ENCODE measurements at places on chromosomes 2 and 18. TPM values are rescaled to one million over a fixed set of nuclear protein-coding genes. Genes with fewer than 3 reads are reported as not detected.

DNA sequence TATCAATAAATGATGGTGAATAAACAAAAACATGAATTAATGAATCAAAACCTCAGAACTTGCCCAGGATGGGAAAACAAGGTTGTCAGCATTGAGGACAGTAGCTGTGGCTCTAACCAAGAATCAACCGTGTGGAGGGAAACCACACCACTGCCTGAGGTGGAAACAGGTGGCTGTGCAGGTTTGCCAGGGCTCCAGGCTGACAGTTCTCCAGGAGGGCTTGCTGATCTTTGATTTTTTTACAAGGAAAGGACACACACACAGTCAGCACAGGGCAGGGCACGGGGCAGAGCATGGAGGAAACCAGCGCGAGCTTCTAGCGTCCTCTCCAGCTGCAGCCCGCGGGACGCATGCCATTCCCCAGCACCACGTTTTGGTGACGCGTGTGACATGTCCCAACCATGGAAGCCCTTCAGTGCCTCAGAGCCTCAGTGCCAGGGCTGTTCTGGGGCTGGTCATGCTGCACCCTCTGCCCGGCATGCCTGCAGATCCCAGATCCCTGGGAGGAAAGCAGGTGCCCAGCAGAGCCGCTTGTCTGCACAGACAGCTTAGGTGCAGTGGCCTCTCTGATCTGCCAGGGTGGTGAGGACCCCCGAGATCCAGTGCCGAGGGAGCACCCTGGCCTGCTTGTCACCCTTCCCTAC, 15.8 kb upstream of the AGXT start:
- no peak for DNase-seq

DNA sequence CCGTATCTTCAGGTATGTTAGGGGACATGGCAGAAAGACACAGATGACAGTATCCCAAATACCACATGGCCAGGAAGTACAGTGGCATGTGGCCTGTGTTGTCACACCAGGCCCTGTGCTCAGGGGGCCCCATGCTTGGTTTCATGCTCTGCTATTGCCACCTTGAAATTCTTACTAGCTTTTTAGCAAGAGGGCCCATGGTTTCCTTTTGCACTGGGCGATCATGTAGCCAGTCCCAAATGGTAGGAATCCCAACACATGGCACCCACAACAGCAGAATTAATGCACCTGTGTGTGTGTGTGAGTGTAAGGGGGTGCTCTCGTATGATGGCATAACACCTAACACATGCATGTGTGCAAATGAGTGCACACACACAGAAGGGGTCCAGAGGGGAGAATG, 39.2 kb downstream of the MYO7B start:
- no peak for DNase-seq

GRCh38 chr2:69644506-69644979, 1.0 kb upstream of the AAK1 start:
- DNase-seq = no peak

RNU2-63P gene
- total RNA-seq = 66.2 TPM

GRCh38 chr18:34281722-34282121, 57.0 kb upstream of the NOL4 start:
- DNase-seq = no peak

GRCh38 chr2:73373344-73373743, 12.3 kb upstream of the ALMS1 start:
- DNase-seq = no peak

- no peak for DNase-seq
Measured at GRCh38 chr2:84846041-84846663, 34.7 kb downstream of the TRABD2A start.

DNA sequence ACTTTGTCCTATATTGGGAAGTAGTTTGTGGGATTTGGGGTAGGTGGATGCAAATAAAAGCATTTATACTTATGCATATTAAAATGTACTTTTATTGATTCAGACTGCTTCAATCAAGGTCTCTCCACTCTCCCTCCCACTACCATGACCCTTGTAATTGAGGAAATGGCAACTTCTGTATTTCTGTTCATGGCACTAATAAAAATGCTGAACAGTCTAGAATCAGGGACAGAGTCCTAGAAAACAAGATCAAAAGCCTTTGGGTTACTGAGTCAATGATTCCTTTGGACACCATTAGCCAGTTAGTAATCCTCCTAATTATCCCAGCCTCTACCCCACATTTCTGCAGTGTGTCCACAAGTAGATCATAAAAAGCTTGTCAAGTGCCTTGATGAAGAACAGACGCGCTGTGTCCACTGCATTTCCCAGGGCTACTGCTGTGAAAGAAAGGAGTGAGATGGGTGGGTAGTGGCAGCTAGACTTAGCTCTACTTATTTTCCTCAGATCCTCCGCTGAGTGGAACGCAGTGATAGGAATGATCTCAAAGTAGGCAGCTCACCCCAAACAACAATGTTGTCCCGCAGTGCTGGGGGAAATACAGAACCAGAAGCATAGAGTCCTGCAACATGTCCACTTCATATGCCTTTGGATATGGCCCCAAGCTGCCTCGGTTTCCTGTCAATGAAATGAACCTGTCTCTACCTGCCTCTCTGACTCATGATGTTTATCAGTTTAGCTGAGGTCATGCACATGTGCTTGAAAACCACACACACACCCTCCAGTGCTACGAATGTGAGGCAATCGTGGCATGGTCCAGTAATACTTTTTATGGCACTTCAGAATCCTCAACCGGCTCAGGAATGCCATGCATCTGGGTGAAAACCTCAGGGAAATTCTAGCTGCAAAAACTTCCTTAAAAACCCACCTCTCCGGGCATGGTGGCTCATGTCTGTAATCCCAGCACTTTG, 115.5 kb downstream of the COL6A3 start:
- no peak for DNase-seq

PLEK gene
- 0.11 TPM for total RNA-seq

DNA sequence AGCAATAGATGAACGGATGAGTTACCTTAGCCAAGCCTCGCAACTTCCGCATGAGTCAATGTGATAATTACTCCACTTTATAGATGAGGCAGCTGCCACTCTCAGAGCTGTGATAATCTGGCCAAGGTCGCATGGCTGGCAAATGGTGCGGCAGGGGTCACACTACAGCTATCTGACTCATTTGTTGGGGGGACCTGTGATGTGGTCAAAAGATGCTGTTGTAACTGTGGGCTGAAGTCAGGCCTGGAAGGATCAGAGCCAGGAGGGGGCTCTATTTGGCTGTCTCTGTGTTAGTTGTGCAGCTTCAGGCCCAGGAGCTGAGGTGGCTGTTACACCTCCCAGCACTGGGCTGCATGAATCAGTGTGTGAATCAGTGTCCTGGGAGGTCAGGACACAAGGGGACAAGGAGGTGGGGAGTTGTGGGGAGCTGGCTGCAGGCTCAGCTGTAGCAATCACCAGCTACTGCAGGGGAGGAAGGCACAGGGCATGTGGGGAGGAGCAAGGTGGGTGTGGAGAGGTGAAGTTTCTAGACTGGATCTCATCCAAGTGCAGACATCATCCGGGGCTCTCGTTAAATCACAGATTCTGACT, 33.1 kb downstream of the NGEF start:
- DNase-seq = no peak

DNA sequence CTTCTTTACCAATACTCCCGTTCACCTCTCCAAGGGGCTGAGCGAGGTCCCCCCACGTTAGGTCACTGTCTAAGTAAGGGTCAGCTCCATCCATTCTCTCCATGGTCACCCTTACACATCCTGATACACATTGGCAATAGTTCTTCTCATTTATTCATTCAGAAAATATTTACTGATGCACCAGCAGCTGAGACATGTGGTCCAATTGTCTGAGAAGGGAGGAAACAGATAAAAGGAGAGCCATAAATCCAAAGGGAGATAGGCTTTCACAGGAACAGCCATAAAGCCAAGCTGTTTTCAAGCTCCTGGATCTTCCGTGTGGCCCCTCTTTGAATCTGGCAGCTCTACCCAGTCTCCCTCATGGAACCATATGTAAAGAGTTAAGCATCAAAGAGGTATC, 121.2 kb downstream of the TXNL1 start:
- DNase-seq = no peak
